ENCODE measurements at places on chromosomes 4 and X.

- no peak for DNase-seq
These were observed 1333.9 kb upstream of the TENM3 start for GRCh38 chr4:180909279-180909678.

GRCh38 chrX:110041980-110042379, 39.1 kb downstream of the TMEM164 start:
- no peak for DNase-seq

DNA sequence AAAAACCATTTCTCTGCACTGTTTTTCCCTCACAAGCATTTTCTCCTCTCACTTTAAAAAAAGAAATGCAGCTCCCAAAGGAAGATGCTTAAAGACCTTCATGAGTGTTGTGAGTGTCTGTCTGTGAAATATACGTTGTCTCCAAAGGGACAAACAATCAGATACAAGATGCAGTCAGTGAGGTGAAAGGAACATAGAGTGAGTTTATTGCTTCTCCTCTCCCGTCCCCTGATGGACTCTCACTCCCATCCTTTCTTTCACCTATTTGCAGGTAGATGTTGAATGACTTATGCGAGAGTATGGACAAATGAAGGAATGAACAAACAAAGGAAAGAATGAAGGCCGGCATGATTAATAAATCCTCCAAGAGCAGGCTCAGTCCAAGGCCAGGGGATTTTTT, 561.2 kb upstream of the DIPK2B start:
- DNase-seq: no peak

DNA sequence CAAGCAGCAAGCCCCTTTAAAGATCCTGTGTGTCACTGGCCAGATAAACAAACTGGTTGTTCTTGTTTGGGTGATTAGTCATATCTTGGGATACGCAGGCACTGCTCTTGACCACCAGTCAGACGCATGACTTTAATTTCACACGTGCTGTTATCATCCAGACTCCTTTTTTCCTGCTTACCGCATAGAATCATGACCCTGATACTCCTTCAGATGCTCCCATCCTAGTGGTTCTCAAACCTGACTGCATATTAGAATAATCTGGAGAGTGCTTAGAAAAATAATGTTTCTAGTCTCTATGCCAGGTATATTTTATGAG, 78.8 kb downstream of the CLDN22 start:
- no peak for DNase-seq

DNA sequence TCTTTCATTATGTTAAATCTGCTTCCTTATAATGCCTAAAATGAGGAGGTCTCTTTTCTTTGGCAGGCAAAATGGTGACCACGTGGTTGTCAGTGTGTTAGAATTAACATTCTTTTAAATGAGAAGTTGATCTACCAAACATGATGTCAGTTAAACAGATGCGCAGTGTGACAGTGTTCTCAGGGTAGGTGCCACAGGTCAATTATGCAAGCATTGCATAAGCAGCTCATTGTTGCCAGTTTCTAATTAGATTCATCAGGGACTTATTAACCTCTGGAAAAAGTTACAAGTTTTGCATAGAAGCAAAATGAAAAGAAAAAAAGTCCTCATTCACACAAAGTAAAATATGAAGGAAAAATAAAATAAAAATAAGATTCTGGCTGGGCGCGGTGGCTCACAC, 324.1 kb upstream of the GALNT7 start:
- no peak for DNase-seq

GRCh38 chr4:176464748-176465147, 145.0 kb downstream of the SPCS3 start:
- no peak for DNase-seq

GRCh38 chrX:19840899-19841648, 46.3 kb downstream of the SH3KBP1 start:
- DNase-seq: no peak

DNA sequence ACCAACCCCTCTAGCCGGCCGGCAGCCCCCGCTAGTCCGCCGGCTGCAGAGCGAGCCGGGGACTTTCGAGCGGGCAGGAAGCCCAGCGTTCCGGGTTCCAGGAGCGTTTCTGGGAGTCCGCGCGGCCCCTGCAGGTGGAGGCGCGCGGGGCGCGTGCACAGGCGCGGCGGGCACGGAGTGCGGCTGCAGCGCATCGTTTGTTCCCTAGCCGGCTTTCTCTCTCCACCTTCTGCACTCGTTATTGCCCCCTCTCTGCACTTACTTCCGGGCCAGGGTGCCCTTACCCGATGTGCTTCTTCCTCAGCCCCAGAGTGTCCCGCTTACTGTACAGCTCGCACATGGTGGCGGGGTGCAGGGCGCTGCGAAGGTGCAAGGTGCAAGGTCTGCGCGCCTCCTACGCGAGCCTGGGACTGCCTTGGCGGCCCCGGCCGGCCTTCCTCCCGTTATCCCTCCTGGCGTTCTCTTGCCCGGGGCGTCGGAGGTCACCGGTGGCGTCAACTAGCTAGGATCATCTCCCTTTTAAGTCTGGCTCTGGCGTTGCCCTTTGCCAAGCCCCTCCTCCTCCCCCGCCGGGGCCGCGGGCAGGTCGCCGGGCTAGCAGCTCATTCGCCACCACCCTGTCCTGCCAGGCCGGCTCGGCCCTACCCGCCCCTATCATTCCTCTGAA, at the start of gene ETNPPL:
Gene ETNPPL (minus strand): TSS at position 495 of the 667 bp plus-strand sequence. CDS start 155 bp downstream, at position 340.
- no peak for DNase-seq

All from cerebellar nuclear complex (tissue), 1 donor.